Neural crest cell (in vitro differentiated cells): ENCODE measurements at places on chromosomes 4 and X. TPM values are rescaled to one million over a fixed set of nuclear protein-coding genes. Genes with fewer than 3 reads are reported as not detected.

DNA sequence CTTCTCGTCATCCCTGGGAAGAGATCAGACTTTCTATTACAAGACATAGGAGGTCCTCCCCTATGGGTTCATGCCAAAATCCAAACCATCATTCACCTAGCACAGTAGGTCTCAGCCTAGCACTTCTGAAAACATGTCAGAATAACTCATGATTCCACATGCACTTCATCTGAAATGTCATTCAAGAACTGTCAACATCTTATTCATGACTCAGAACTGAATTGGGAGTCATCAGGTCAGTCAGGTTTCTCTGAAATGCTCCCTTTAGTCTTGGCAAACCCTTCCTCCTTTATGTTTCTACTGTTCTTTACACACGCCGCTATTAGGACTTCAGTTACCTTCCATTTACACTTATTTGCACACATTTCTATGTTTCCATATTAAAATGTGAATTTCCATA, 67.2 kb downstream of the ANTXR2 start:
- DNase-seq = no peak

- no peak for DNase-seq
These were observed 110.9 kb downstream of the FBXW7 start for GRCh38 chr4:152424977-152425376.

GRCh38 chr4:168304744-168305459, 13.7 kb downstream of the DDX60 start:
- DNase-seq = no peak

- DNase-seq = no peak
These were observed 48.6 kb downstream of the TMEM164 start for GRCh38 chrX:110051559-110051958.

HAND2 gene
- total RNA-seq = not detected in 2 replicates

DNA sequence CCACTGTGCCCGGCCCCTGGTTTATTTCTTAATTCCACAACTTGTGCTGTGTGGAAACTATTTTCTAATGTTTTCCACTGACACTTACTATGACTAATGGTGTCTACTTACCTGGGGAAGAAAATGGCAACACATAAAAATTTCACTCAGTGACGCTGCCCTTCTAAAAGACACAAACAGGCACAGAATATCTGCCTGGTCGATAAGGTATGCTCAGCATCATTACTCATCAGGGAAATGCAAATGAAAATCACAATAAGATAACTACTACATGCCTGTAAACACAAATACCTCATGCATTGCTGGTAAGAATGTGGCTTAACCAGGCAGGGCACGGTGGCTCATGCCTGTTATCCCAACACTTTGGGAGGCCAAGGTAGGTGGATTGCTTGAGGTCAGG, 61.6 kb downstream of the UBE2K start:
- no peak for DNase-seq

- DNase-seq = no peak
These were observed 230.0 kb downstream of the HS3ST1 start for GRCh38 chr4:11198516-11199305.

GRCh38 chr4:183714626-183715025, 55.5 kb downstream of the TRAPPC11 start:
- DNase-seq = no peak

GRCh38 chrX:129522184-129523078, 859 bp downstream of the SMARCA1 start:
- peak; percentile 46 for DNase-seq

- DNase-seq = no peak
These were observed 732 bp downstream of the NLGN4X start for GRCh38 chrX:6227935-6228334.

- DNase-seq = no peak
These were observed 30.4 kb downstream of the ADH7 start for GRCh38 chr4:99404595-99405287.

DNA sequence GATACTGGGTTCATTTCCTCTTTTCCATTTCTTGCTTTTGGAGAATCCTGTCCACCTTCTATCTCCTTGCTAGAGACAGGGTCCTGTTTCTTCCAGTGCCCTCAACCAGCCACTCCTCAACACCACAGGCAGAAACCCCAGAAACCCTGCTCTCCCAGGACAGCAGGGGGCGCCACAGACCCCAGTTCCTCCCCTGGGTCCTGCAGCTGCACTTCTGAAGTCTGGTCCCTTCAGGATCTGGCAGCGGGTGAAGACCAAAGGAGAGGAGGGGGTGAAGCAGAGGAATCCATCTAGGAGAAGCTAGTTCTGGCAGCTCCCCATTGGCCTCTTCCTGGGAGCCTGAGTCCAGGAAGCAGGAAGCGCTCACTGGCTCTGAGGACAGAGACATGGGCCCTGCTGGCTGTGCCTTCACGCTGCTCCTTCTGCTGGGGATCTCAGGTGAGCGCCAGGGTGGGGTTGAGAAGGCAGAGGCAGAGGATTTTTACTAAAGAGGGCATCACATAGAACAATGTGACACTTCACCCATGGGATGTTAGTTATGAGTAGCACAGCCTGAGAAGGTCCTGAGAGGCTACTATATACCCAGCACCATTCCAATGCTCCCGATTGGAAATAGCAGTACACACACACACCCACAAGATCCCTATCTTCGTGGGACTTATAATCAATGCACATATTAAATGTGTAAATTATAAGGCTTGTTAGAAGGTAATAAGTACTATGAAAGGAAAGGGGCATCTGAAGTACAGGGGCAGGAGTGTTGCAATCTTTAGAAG, at the start of gene PRSS48:
Gene PRSS48 (plus strand): TSS at position 375 of the 776 bp plus-strand sequence. CDS start 12 bp downstream, at position 387.
- peak; percentile 63 for DNase-seq

DNA sequence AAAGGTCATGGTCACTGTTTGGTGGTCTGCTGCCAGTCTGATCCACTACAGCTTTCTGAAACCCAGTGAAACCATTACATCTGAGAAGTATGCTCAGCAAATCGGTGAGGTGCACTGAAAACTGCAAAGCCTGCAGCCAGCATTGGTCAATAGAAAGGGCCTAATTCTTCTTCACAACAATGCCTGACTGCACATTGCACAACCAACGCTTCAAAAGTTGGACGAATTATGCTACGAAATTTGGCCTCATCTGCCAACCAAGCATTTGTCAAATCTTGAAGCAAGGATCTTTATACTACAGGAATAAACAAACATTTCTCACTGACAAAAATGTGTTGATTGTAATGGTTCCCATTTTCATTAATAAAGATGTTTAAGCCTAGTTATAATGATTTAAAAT, 90.4 kb downstream of the EIF4E start:
- no peak for DNase-seq

DNA sequence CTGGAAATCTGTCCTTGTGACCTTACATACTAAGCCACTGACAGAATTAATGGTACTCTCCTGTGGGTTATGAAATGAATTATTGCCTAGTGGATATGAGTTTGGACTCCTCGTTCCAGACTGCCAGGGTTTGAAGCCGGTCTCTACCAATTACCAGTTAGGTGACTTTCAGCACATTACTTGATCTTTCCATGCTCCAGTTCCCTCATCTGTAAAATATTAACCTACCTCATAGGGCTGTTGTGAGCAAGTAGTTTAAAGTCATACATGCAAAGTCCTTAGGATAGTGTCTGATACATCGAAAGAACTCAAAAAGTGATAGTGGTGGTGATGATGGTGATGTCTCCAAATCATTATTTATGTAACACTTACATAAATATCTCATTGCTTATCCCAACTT, 373.5 kb upstream of the ARX start:
- no peak for DNase-seq

MAOB gene
- 0.93 and 0.98 TPM in 2 replicates for total RNA-seq

DNA sequence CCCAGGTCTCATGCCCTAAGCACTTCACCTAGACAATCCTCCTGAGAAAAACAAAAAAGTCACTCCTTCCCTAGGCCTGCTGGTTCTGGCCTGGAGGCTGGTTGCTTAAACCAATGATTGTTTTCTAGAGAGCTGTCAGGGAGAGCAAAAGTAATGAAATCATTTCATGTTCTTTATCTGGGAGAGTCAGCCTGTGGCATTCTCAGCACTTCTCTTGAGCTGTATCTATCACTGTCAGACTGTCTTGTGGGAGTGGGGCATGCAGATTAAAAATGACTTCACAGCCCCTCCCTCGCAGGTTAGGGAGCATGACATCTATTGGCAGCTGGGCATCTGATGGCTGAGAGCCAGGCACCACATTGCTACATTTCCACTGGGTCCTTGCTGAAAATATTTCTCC, 20.4 kb upstream of the TMEM154 start:
- DNase-seq = no peak

DNA sequence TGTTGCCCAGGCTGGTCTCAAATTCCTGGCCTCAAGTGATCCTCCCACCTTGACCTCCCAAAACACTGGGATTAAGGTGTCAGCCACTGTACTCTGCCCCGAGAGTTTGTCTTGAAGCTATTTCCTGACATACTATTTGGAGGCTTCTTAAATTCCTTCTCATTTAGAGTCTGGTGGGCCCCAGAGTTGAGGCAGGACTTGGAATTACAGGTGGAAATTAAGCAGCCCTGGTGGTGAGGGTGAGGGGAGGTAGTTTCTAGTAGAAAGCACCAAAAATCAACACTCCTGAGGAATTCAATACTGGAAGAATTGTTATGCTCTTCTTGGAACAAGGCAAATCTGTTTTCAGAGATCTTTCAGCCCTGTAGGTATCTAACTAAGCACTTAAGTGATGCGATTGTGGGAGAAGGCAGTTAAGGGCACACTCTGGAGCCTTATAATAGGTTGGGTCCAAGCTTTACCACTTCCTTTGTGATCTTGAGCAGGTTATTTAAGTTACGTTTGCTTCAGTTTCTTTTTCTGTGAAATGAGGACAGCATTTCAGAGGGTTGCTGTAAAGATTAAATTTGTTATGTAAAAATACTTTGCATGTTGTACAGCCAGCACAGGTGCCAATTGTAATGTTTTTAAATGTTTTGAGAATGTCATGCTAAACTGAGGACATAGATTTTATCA, 200.7 kb downstream of the SOWAHB start:
- DNase-seq = no peak

DNA sequence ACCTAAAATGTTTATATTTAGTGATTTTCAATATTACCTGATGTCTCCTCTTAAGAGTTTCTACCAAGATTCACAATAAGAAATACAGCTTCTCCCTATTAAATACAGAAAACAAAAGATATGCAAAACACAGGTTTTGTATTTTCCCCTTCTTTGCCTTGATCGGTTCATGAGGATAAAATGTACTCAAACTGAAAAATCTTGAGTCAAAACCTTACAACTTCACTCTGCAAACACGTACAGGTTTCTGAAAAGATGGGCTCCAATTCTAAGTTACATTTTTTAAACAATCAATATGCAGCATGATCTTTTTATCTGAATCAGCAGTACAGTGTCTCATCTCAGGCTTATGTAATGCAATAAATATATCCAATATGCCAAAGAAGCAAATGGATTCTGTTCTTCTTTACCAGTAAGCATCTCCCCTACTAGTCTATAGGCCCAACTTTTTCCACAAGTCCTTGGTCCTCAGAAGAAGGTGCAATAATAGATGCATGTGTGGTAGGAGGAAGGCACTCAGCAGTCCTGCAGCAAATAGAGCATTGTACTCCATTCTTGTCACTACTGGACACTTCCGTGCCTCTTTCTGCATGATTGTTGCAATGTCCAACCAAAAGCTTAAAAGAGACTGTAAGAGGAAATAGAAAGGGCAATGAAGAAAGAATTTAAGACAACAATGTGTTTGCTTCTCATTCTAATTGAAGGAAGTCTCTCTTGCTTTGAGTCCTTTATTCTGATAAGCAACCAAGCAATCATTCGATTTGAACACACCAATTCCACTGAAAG, 3.2 kb downstream of the MAPK10 start:
- DNase-seq = no peak

- DNase-seq = no peak
These were observed 1532.6 kb downstream of the C4orf33 start for GRCh38 chr4:130628531-130628930.

DNA sequence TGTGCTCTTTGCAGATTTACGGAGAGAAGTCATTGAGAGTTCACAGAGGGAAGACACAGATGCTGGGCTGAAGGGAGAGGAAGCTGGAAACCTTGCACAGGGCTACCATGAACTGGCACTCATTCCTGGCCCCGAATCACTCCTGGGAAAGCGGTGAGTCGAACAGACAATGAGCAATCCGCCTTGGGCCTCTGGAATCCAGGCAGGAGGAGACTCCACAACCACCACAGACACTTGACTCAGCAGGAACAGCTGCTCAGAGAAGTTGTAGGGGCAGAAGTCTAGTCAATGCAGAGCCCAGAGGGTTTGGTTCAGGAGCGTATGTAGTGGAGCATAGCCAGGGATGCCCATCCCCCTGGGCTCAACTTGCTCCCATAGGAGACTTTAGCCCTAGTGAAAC, 62.8 kb upstream of the GRIA3 start:
- no peak for DNase-seq

DNA sequence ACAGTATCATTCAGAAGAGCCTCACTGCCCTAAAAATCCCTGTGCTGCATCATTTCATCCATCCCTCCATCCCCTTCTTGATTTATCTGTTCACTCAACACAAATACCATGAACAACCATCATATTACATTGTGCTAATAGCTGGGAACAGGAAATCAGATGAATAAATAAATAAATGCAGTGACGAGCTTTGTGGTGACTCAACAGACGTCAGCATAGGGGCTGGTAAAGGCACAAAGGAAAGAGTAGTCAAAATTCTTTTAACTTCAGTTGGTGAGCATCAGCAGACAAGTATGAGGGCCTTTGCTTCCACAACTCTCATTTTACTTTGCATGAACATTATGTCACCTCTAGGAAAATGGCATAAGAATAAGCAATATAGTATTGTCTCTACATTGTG, 65.5 kb downstream of the EDNRA start:
- DNase-seq = no peak

SCML1 gene
- 17.1 TPM in 2 replicates for total RNA-seq

- no peak for DNase-seq
These were observed 384.9 kb downstream of the TLL1 start for GRCh38 chr4:166257891-166258290.

RBMXL3 gene
- total RNA-seq = not detected in 2 replicates

GRCh38 chr4:9938933-9939332, 82.4 kb downstream of the SLC2A9 start:
- DNase-seq = no peak

DNA sequence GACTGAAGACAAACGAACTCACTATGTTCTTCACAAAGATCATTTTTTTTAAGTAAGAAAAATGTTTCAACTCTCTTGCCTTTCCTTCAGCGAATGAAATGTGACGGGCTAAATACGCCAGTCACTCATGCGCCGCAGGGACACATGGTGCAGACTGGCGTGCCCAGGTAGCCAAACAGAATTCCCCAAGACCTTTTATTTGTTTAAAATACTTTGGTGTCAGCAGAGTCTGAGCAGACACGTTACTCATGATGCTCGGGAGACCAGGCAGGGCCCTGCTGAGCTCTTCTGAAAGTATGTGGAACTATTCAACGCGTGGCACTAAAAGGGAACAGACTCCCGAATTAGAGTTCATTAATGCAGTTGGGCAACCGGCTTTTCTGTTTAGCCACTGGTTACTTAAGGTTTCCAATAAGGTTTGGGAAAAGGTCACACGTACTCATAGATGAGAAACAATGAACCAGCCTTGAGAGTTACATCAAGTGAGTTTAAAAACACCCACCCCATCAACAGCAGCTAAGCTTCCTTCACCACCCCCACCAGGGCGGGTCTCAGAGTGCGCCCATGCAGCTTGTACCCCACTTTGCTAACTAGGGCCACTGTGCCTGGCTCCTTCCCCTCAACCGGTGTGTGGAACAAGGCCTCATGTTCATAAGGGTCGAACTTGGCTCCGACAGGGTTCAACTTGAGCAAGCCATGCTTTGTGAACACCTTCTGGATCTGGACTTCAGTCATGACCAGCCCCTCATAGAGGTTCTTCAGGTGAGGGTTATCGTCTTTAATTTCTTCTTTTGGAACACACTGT, 7.3 kb downstream of the GRPEL1 start:
- no peak for DNase-seq

- no peak for DNase-seq
These were observed 127.2 kb upstream of the PABPC4L start for GRCh38 chr4:134328741-134329140.

SLC49A3 gene
- 0.77 and 0.91 TPM in 2 replicates for total RNA-seq
